Prostate gland (tissue), 2 donors: ENCODE measurements at places on chromosomes 2 and 18. TPM values are rescaled to one million over a fixed set of nuclear protein-coding genes. Genes with fewer than 3 reads are reported as not detected.

Gene CMPK2
- total RNA-seq: 13.7 TPM

Gene MAPK4
- 12.6 TPM for total RNA-seq

Gene LAMA3
- 35.9 TPM for total RNA-seq

Gene MYL1
- not detected for total RNA-seq

Gene TMEM198
- total RNA-seq: 11.5 TPM

Gene LRRC30
- total RNA-seq: not detected

Gene WDR35
- total RNA-seq: 9.2 TPM

Gene ERFE
- total RNA-seq: 7.7 TPM

Gene DPP10
- total RNA-seq: 5.1 TPM

Gene ACVR1C
- total RNA-seq: 0.09 TPM

Gene PPP1CB
- total RNA-seq: 260 TPM
